Activated T-helper 1 cell treated with anti-CD3 and anti-CD28 coated beads, Interleukin-2, amount 50 U/mL, for 16 hours (primary cell): ENCODE measurements at places on chromosomes 12 and 14.

DNA sequence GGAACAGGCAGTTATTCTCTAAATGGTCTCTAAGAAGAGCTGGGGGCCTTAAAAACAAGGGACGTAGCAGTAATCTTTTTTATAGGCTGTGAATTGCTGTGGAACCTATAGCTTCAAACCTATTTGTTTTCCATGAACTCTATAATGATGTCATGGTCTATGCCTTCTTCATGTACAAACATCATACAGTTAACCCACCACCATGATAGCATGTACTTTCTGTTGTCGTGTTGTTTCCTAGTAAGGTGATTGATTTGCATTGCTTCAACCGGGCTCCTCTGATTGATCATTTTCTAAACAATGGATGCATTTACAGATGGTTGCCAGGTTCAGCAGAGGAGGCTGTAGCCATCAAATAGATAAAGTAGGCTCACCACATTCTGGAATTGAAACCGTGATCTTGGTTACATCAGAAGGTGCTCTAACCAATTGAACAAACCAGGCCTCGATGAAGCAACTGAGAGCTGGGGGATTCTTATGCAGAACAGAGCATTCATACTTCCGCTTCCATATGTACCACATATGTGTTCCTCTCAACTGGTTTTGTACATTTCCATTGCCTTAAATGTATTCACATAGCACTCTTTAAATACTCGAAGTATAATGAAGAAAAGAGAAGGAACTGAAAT is 25.6 kb upstream of the PCNX1 start:
- DNase-seq = no peak

GRCh38 chr14:64817631-64818030 is 62.1 kb downstream of the SPTB start:
- DNase-seq = no peak

DNA sequence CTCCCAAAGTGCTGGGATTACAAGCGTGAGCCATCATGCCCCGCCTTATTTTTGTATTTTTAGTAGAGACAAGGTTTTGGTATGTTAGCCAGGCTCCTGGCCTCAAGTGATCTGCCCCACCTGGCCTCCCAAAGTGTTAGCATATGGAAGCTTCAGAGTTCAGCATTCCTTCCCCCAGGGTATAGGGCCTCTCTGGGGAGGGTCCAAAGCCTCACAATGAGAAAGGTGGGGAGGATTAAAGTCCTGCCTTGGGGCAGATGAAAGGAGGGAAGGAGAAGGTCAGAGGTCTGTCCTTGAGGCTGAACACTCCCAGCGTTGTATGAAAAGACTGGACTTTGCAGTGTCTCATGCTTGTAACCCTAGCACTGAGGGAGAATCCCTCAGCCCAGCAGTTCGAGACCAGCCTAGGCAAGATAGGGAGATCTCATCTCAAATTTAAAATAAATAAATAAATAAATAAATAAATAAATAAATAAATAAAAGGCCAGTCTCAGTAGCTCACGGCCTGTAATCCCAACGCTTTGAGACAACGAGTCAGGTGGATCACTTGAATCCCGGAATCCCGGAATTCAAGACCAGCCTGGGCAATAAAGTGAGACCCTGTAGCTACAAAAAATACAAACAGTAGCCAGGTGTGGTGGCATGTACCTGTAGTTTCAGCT is 22.0 kb upstream of the RCOR1 start:
- DNase-seq = no peak

DNA sequence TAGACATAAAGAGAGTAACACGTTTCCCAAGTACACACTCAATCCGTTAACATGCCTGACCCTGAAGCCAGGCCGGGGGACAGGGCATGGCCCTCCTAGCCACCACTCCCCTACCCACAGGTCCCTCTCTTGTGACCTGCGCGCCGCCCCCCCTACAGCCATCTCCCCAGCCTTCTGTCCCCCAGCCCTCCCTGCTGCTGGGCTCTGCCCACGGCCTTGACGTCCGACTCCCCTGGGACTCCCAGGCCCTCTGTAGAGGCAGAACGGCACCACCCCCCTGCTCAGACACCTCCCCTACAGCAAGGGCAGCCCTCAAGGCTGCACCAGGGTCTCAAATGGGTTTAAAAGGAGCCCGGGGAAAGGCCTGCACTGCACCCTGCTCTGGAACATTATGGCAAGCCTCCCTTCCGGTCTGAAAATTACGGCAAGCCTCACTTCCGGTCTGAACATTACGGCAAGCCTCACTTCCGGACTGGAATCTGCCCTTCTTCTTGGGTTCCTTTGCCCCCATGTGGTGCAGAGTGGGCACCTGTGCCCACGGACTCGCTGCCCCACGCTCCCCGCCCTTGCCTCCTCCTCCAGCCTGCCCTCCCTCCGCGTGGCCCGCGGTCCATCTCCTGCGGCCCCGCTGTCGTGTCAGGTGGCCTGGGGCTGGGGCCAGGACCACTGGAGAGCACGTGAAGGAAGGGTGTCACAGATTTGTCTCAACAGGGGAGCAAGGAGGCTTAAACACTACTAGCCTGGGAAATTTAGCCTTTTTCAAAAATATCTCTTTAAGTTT is 77.6 kb downstream of the MOK start:
- no peak for DNase-seq

DNA sequence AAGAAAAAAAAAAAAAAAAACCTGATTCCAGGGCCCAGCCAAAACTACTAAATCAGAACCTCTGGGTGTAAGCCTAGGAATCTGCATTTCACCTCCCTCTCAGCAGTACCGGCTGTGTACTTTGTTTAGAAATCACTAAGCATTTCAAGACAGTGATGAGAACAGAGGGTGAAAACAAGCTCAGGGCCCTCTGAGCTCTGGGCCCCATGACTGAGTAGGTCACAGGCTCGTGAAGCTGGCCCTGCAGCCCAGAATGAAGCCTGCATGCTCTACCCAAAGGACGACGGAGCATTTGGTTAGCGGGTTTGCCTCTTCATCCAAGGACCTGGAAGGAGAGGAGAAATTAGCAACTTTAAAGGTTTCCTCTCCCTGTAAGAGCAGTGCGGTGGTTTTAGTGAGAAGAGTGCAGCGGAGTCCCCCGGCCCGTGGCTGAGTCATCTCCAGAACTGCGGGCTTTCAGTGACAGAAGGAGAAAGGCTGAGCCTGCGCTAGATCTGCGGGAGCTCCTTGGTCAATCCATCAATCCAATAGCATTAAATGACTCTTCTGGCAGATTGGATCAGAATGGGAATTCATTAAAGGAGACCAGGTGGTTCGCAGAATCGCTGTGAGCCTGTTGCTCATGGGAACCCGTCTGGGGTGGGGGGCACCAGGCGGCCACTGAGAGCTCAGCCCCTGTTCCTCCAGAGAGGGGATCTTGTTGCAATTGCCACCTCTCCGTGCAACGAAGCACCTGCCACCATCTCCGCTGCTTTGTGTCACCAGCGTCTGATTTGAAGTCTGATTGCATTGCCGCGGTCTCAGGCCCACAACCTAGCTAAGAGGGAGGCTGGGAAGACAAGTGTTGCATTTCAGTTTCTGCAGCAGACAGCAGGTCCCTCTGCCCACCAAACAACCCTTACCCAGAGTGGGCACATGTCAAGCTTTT is 7.3 kb downstream of the IL31 start:
- no peak for DNase-seq

- no peak for DNase-seq
Observed at GRCh38 chr12:26226629-26227360, 31.4 kb downstream of the SSPN start.

- DNase-seq = no peak
Observed at GRCh38 chr12:39587225-39587624, 32.4 kb downstream of the ABCD2 start.

DNA sequence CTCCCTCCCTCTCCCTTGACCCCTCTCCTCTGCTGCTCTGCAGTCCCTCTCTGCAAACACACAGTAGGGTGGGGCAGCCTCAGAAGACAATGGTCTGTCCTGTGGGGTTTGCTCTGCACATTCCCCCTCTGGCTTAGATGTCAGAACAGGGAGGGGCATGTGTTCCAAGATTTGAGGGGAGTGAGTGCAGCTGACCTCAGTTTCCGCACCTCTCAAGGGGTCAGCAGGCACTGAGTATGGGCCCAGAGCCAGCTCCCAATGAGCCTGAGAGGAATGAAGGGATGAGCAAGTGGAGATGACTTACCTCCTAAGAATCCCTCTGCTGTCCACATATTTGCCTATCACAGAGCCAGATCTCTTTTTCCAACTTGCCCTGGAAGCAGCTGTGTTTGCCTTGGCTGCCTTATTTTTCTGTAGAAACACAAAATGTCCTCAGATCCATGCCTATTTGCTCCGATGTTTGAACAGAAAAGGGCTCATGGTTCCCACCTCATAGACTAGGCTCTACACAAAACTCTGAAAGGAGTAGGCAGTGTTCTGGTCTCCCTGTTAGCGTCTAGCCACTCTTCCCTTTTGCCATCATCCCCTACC is 111.4 kb downstream of the CRACR2A start:
- no peak for DNase-seq

- no peak for DNase-seq
Observed at GRCh38 chr12:106672314-106673025, 89.7 kb downstream of the RFX4 start.

GRCh38 chr12:109444259-109444658 is 32.8 kb downstream of the KCTD10 start:
- DNase-seq = no peak

GRCh38 chr14:32201816-32202490 is at the start of gene RNU6-7:
Gene RNU6-7 (plus strand): TSS chr14:32202045.
- DNase-seq = no peak

- DNase-seq = peak; percentile 71
Observed at GRCh38 chr12:55929306-55929791, 1.6 kb upstream of the DGKA start.

- DNase-seq = no peak
Observed at GRCh38 chr14:100124551-100125088, 34.8 kb downstream of the DEGS2 start.

GRCh38 chr14:104396682-104397470 is 182.7 kb upstream of the C14orf180 start:
- no peak for DNase-seq

- no peak for DNase-seq
Observed at GRCh38 chr12:15699886-15700285, 89.3 kb downstream of the EPS8 start.

DNA sequence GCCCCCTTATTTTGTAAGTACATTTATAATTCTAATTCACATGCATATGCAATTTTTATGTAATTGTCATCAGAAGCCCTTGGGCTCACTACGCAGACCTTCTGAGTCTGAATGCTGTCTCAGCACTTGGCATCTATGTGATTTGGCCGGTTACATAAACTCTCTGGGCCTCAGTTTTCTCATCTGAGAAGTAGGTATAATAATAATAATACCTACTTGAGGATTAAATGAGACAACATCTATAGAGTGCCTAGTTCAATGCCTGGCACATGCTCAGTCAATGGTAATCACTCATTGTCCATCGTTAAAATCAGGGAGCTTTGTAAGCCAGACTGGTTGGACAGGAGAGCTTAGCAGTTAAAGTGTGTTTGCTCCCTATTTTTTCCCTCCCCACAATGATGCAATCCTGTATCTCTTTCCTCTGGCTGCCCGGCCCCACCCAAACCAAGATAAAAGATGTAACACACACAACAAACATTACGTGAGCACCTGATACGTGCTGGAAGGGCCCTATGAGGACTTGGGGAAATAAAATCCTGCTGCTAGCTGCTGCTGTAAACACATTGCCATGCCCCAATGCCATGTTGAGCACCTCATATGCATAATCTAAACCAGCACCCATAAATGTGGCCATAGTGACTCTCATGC is 235.0 kb downstream of the CRADD start:
- DNase-seq = no peak

GRCh38 chr12:123393747-123394146 is 9.8 kb downstream of the KMT5A start:
- no peak for DNase-seq

GRCh38 chr12:52585946-52586345 is 12.3 kb upstream of the KRT74 start:
- DNase-seq = peak; percentile 16

DNA sequence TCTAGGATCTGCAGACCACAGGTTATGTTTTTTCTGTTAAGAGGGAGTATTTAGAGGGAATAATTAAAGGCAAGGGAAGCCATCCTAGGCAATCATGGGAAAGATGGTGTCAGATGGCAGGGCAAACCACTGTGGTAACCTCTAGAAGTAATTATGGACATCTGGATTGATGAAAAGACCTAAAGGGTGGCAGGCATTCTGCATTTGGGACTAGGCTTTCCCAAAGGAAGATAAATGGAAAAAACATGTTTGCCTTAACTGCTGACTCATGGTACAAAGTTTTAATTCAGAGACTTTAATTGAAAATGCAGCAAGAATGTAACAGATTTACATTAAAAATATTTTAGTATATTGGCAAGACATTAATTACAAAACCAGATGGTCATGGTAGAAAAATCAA is 88.1 kb downstream of the TMEM30B start:
- no peak for DNase-seq

DNA sequence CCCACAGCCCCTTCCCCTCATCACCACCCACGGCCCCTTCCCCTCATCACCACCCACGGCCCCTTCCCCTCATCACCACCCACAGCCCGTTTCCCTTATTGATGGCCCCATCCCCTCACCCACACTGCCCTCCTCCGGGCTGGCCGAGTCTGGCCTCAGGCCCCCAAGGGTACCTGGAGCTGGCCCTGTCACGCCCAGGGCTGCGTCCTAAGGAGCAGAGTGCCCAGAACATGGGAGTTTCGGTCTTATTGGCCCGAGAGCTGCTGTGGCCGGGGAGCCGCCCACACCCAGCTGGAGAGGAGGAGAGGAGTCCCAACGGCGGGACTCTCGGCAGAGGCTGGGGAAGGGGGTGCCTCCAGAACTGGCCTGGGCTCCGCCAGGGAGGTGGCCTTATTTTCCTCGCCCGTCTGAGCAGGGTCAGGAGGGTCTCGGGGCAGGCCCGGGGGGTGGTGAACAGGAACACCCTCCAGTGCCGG is 182.3 kb downstream of the KIF26A start:
- DNase-seq = no peak

DNA sequence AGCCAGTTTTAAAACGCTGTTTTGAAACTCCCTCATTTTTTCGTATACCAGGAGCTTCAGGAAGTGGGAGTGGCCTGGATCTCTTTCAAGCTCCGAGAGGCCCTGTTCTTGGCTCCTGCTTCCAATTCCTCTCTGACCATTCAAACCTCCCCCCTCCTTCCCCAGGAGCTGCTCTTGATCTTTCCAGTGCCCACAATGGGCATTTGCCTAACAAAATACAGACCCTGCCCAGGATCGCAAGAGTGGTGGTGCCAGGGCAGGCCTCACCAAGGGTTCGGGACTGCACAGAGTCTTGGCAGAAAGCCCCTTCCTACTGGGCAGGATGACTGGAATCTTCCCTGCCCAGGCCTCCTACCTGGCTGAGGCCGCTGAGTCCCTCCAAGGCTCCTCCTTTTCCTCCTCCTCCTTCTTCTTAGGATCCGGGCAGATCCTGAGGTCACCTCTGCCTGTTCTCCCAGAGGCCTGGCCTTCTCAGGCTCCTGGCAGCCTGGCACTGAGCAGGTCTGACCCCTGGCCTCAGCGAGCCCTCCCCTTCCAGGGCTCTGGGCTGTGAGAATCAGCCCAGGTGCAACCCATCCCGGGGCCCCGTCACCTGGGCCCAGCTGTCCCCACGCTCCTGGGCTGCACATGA is 46.9 kb upstream of the NOS1 start:
- no peak for DNase-seq

DNA sequence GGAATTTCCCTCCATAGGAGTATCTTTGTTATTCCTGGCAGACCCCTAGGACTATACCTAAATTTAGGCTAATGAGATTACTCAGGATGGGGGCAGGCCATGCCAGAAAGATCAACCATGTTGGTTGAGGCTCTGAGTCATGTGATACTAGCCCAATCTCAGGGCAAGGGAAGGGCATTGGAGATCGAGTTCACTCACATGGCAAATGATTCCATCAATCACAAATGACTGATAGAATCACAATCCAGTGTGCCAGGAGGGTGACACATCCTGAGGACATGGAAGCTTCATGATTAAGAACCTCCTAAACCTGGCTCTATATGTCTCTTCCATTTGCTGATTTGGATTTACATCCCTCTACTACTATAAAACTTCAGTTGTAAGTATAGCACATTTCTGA is 182.3 kb downstream of the NTF3 start:
- DNase-seq = no peak
